ENCODE measurements at places on chromosomes 2 and 18. TPM values are rescaled to one million over a fixed set of nuclear protein-coding genes. Genes with fewer than 3 reads are reported as not detected.

The LHCGR gene
- polyA plus RNA-seq, result not detected

The KATNAL2 gene
- 4.6 TPM for polyA plus RNA-seq

The LRRC30 gene
- not detected for polyA plus RNA-seq

The IL1A gene
- 0.14 TPM for polyA plus RNA-seq

The RAB12 gene
- 4.4 TPM for polyA plus RNA-seq
